ENCODE measurements at places on chromosomes 13 and 19.

GRCh38 chr13:113882267-113882630, 18.4 kb upstream of the GAS6 start:
- no peak for DNase-seq

DNA sequence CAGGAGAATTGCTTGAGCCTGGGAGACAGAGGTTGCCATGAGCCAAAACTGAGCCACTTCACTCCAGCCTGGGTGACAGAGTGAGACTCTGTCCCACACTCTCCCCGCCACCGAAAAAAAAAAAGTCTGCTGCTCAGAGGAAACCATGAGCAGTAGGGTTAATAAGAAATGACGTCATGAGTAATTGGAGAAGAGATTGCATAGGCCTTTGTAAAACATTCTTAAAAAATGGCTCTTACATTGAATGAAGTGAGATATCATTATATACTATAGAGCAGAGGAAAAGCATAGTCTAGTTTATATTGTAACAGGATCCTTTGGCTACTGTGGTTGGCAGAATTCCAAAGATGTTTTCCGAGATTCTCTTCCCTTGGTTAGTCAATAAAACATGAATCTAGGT, 228.2 kb downstream of the PCDH20 start:
- DNase-seq = no peak

DNA sequence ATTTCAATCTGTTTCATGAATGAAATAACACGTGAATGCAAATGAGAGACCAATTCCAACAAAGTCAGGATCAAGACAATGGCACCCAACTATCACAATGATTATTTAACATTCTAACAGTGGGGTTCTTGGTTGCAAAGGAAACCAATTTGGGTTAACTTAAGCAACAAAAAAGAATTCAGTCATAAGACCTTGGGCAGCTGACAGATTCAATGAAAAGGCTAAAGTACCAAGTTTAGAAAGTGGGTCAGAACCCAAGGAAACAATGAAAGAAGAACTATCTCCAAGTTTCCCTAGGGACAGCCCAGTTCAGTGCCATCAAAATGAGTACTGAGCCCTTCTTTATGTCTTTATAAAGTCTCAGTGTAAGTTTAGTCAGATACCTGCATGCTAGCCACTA, 17.5 kb upstream of the SIGLEC14 start:
- no peak for DNase-seq

DNA sequence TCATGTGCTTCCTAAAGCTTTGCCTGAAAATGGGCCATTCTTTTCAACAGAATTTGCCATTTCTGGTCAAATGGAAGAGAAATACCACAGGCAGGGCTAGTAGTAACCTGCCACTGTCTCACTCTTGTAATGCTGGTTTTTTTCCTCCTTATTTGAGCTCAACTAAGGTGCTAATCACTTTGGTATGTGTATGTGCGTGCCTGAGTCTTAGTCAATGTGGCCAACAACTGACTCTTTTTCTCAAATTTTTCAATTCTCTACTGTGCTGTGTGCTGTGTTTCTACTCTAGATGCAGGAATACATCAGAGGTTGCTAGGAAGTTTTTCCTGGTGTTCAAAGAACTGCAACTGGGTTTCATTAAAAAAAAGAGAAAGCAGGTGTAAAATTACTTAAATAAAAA, 870.2 kb downstream of the EFNB2 start:
- DNase-seq = peak; percentile 69

DNA sequence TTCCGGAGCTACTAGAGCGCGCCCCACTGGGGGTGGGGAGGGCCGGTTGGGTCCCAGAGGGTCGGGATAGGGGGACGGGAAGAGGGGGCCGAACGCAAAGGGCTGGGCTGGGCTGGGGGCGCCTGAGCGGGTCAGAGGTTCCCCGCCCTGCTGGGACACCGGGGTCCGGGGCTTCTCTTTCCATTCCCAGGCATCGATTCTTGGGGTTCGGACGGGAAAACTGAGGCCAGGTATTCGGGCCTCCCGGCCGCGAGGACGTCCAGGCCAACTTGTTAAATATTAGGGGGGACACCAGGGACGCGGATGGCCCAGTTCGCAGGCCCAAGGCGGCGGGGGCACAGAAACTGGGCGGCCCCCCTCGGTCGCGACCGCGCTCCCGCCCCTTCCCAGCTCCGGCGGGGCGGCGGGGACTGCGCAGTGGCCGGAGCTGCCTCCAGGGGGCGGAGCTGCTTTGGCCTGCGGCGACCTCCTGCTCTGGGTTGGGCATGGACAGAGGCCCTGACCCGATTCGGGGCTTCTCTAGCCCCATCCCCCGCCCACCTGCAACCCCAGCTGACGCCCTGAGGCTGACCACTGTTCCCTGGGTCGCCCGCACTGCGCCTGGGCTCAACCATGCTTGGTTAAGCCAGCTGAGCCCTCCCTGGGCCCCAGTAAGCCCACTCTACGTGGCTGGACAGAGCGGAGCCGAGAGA, 1.2 kb upstream of the KLF16 start:
- DNase-seq = peak; percentile 46

GRCh38 chr19:10374931-10375330, 5.4 kb downstream of the TYK2 start:
- DNase-seq = no peak

- DNase-seq = no peak
Observed at GRCh38 chr13:73991384-73991783, 142.8 kb downstream of the KLF12 start.

- DNase-seq = peak; percentile 80
Observed at GRCh38 chr13:40206241-40207000, 460.0 kb downstream of the FOXO1 start.

GRCh38 chr13:27472441-27472840, 22.1 kb upstream of the MTIF3 start:
- no peak for DNase-seq

GRCh38 chr13:97548138-97548537, 114.2 kb downstream of the RAP2A start:
- no peak for DNase-seq

Data from iris pigment epithelial cell (primary cell).